ENCODE measurements at places on chromosomes 3 and 15. TPM values are rescaled to one million over a fixed set of nuclear protein-coding genes. Genes with fewer than 3 reads are reported as not detected.
A peak's percentile ranks its signal among the peaks of the same experiment; 100 is the strongest.

APBA2 gene
- 2.4 TPM for total RNA-seq

PPP2R3A gene
- 10.5 TPM for total RNA-seq

ARPIN gene
- 29.8 TPM for total RNA-seq

GPR171 gene
- total RNA-seq = 3.2 TPM

GP5 gene
- 0.11 TPM for total RNA-seq

DNA sequence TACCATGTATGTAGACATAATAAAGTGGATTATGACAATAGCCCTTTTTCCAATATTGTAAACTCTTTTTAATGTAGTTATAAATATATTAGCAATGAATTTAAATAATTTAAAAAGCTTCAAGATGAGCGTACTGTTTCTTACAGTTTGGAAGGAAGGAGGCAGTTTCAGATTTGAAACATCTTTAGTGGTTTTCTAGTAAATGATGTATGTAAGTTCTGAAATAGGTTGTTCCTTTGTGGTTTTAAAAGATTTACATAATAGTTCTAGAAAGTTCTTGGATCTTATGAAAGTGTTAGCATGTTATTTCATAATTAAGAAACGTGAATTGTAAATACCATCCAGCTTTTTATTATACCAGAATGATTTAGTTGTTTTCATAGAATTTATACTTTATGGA lies 16.0 kb downstream of the DNAJC19 start:
- H3K27me3 ChIP-seq = no peaks in the 10 kb centered on the region
- peaks cover 35% of the 10 kb centered on the region for H3K36me3 ChIP-seq
- DNase-seq = no peak

DNA sequence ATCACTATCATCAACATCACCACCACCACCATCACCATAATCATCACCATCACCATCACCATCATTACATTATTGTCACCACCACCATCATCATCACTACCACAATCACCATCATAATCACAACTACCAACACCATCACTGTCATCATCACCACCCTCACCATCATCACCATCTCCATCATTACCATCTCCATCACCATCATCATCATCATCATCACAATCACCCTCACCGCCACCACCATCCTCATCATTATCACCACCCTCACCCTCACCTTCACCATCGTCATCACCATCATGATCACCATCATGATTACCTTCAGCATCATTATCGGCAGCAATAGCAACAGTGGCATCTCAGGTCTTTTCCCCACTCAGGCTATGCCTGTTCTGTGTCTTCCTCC lies 42.9 kb upstream of the ACTC1 start:
- H3K36me3 ChIP-seq = no peaks in the 10 kb centered on the region
- H3K4me3 ChIP-seq = no peak overlapping the region
- peak overlapping the region; percentile 57 for H3K27ac ChIP-seq
- H3K4me1 ChIP-seq = peaks cover 17% of the 10 kb centered on the region
- no peaks in the 10 kb centered on the region for H3K27me3 ChIP-seq

DNA sequence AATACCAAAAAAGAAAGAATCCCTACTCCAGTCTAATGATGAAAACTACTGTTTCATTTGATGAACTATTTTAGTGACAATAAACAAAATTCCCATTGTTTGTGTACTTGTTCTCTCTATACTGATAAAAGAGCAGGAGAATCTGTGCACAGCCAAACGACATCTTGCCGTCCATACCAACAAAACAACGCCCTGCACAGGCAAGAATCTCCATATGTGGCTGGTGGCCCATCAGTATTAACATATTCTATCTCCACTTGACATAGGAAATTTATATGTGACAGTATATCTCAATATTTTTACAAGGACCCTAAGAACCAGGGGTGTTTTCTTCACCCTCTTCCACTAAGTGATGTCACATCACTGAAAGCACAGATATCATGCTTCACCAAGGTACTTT lies 279.5 kb downstream of the ULK4 start:
- no peak for DNase-seq
- no peak overlapping the region for H3K4me3 ChIP-seq
- H3K4me1 ChIP-seq = no peaks in the 10 kb centered on the region

- H3K36me3 ChIP-seq = no peaks in the 10 kb centered on the region
- peaks cover 3% of the 10 kb centered on the region for H3K4me1 ChIP-seq
- peak overlapping the region; percentile 61 for H3K27ac ChIP-seq
- no peak overlapping the region for H3K4me3 ChIP-seq
- H3K27me3 ChIP-seq = no peaks in the 10 kb centered on the region
Measured at GRCh38 chr3:64936556-64936955, 248.8 kb upstream of the ADAMTS9 start.

DNA sequence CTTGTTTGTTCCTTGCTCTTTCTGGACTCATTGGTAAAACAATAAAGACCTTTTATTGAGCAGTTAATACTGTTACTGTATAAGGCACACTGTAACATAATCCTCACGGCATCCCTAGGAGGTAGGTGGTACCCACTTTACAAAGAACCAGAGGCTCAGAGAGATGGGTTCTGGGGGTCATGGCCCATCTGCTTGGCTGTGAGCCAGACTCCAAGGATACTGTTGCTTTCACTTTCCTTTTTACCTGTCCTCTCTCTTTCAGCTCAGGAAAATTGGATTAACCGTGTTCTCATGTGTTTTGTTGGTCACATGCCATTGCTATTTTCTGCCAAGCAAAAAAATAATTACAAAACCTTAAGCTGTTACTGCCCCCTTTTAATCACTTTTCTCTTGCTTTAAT lies 34.8 kb upstream of the FILIP1L start:
- no peaks in the 10 kb centered on the region for H3K27me3 ChIP-seq
- peaks cover 10% of the 10 kb centered on the region for H3K4me1 ChIP-seq
- H3K36me3 ChIP-seq = no peaks in the 10 kb centered on the region
- DNase-seq = no peak
- H3K4me3 ChIP-seq = no peak overlapping the region
- H3K27ac ChIP-seq = peak overlapping the region; percentile 92

- no peak overlapping the region for H3K27ac ChIP-seq
- H3K36me3 ChIP-seq = no peaks in the 10 kb centered on the region
- H3K4me1 ChIP-seq = no peaks in the 10 kb centered on the region
- no peaks in the 10 kb centered on the region for H3K27me3 ChIP-seq
- no peak for DNase-seq
Measured at GRCh38 chr3:109325109-109325508, 8.8 kb upstream of the DPPA2 start.

- peaks cover 4% of the 10 kb centered on the region for H3K4me1 ChIP-seq
- no peak for DNase-seq
- H3K27ac ChIP-seq = no peak overlapping the region
- no peaks in the 10 kb centered on the region for H3K27me3 ChIP-seq
- no peak overlapping the region for H3K4me3 ChIP-seq
Measured at GRCh38 chr15:39642011-39642640, 61.2 kb downstream of the THBS1 start.

DNA sequence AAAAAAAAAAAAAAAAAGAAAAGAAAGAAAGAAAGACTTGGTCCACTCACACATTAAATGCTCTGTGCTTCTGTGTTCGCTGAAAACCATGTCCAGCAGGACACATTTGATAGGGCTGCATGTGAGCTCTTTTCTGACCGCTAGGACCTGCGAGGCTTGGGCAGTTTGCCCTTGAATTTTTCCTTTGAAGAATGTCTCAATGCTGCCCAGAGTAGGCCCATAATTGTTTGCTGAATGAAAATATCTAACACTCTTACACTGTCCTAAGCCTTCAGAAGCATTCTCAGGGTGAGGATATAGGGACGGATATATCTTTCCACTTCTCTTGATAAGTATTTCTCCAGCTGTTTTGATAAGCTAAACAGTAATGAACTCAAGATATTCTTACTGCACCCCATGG lies 6.0 kb downstream of the KIF9 start:
- no peak for DNase-seq
- no peak overlapping the region for H3K4me3 ChIP-seq
- H3K27ac ChIP-seq = no peak overlapping the region
- H3K36me3 ChIP-seq = no peaks in the 10 kb centered on the region
- no peaks in the 10 kb centered on the region for H3K27me3 ChIP-seq

GRCh38 chr3:174355505-174355904 lies 503.6 kb upstream of the NAALADL2 start:
- H3K4me3 ChIP-seq = no peak overlapping the region
- H3K27ac ChIP-seq = no peak overlapping the region
- H3K36me3 ChIP-seq = no peaks in the 10 kb centered on the region
- H3K27me3 ChIP-seq = no peaks in the 10 kb centered on the region

DNA sequence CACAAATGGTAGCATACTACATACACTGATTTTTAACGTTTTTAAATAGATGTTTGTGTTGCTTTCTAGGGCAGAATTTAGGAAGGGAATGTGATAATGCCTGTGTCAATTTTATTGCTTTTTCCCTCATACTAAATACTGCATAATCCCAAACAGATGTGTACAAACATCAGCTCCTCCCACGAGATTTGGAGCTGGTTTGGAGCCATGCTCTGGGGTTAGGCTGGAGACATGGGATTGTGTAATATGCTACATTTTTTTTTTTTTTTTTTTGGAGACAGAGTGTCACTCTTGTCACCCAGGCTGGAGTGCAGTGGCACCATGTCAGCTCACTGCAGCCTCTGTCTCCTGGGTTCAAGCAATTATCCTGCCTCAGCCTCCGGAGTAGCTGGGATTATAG lies 80.1 kb downstream of the EBLN2 start:
- no peak overlapping the region for H3K4me3 ChIP-seq
- no peak for DNase-seq
- no peak overlapping the region for H3K27ac ChIP-seq
- H3K27me3 ChIP-seq = no peaks in the 10 kb centered on the region

DNA sequence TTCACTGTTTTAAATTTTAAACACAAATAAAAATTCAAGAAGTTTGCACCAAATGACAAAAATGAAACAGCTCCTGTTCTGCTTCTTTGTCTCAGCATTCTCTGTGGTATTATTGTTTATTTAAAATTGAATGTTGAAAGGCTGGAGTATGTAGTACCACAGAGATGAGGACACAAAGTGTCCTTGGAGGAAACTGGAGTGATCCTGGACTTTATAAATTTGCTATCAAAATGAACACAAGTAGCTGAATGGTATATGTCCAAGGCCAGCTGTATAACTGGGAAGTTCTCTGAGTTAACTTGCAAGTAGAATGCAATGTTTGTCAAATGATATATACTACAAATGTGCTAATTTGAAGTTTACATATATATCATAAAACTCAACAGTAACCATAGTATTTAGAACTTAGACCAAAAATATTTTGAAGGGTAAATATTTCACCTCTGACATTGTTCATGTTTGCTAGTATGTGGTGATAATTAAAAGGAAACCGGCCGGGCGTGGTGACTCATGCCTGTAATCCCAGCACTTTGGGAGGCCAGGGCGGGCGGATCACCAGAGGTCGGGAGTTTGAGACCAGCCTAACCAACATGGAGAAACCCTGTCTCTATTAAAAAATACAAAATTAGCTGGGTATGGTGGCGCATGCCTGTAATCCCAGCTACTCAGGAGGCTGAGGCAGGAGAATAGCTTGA lies 12.3 kb downstream of the BTLA start:
- H3K36me3 ChIP-seq = no peaks in the 10 kb centered on the region
- no peaks in the 10 kb centered on the region for H3K4me1 ChIP-seq
- H3K4me3 ChIP-seq = no peak overlapping the region

DNA sequence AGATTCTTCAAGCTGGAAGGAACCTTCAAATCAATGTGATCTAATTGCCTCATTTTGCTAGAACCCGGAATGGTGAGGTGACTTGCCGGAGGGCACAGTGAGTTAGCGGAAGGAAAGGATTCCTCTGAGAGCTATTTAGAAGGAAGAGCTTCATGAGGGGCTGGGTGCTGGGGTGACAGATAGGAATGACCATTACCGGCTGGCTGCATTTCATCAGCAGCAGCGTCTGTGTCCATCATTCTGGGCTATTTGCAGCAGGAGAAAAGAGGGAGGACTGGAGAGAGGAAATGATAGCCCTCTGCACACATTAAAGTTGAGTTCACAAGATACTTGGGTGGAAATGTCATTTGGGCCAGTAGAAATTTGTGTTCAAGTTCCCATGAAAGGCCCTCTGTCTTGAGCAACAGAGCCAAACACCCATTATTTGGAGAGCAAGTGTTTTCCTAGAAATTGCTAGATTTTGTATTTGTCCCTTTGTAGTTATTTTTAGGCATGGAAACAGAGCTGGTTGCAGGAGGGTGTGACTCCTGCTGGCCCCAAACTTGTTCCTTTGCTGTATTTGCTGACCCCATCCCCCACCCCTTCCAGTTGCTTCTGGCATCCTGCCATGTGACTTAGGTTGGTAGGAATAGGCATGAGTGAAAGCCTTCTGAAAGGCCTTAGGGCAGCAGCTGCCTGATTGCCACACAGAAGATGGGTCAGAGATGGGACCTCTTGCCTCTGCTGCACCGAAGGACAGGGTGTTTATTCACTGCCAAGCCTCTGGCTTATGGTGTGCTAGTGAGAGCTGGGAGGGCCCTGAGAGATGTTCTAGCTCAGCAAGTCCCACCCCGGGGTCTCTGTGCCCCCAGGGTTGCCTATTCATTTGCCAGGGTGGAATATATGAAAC lies 87.5 kb upstream of the PLXNA1 start:
- H3K27ac ChIP-seq = peak overlapping the region; percentile 61
- peak; percentile 72 for DNase-seq
- peaks cover 8% of the 10 kb centered on the region for H3K4me1 ChIP-seq

DNA sequence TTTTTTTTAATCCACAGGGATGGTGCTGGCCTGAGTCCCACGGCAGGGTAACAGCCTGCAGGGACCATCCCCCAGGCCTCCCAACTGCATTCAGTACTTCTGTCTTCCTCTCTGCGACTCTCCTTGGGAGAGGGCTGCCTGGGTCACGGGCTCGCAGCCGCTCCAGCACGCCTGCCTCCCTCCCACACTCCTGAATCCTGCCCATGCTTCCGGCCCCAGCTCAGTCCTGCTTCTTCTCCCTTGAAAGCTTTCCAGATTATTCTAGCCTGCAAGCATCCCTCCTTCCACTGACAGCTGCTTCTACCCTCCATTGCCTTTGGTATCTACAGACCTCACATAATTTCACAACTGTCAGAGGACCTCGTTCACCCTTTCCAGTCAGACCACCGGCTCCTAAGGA lies 32.4 kb downstream of the MEGF11 start:
- H3K4me3 ChIP-seq = no peak overlapping the region
- H3K27ac ChIP-seq = no peak overlapping the region
- no peaks in the 10 kb centered on the region for H3K36me3 ChIP-seq
- H3K27me3 ChIP-seq = no peaks in the 10 kb centered on the region
- no peaks in the 10 kb centered on the region for H3K4me1 ChIP-seq
- DNase-seq = no peak

DNA sequence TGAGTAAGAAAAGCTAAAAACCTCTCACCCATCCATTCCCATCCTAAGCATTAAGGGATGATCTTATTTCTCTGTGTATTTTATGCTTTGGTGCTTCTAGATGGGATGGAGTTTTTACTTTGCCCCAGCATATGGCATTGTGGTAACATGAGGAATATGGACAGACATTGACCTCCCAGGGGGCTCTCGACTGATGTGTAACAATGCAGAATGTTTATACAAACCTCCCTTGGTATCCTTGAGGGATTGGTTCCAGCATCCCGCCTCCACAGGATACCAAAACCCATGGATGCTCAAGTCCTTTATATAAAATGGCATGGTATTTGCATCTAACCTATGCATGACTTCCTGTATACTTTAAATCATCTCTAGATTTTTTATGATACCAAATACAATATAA lies 21.6 kb downstream of the PDIA5 start:
- DNase-seq = no peak
- H3K4me3 ChIP-seq = no peak overlapping the region
- H3K27ac ChIP-seq = no peak overlapping the region
- H3K4me1 ChIP-seq = peaks cover 31% of the 10 kb centered on the region

Measured in ascending aorta (tissue), 2 donors.